ENCODE measurements at places on chromosomes 3 and 15. TPM values are rescaled to one million over a fixed set of nuclear protein-coding genes. Genes with fewer than 3 reads are reported as not detected.

DNA sequence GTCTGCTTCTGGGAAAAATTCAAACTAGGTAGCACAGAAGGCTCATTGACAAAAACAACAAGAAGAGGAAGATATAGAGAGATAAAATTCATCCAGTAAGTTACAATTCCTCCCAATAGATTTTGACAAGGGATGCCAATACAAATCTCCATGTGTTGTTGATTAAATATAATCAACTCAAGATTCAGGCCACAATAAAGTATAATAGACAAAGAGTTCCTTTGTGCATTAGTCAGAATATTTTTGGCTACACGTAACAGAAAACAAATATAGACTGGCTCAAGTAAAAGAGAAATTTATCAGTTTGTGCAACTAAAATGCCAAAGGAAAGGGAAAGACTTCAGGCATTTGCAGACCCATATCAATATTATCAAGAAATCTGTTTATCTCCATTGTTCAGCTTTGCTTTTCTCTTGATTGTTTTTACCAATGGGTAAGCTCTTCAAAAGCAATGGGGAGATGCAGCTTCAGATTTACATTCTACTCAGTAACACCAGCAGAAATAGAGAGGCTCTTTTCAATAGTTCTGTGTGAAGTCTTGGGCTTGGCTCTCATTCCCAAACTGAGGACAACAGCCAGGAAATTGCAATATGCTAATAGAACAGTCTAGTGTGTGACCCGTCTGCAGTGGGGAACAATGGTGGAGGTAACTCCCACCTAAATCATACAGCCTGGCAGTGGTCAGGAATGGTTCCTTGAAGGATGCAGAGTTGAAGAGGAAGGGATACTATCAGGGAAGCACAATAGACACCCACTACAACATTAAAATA lies 77.6 kb upstream of the PROK2 start:
- H3K4me1 ChIP-seq = peaks cover 6% of the 10 kb centered on the region
- H3K4me3 ChIP-seq = no peak overlapping the region

DNA sequence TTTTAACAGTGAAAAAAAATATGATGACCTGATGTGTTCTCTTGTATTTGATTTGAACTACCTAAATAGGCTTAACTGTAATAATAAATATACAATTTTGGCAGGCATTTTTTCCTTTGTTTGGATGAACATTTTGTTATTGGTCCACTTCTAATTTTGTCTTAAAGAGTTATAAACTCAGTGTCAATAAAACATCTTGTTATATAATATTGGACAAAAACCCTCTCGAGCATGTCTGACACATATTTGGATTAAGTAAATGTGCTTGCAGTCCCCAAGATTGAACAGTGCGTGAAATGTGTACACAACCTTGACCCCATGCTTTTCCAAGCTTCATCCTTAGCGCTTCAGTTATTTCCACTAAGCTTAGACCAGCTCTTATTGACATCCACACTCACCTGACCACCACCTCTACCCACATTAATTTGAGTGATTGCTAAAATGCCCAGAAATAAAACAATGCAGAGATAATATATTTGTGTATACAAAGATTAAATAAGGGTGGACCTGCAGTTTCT lies 131.7 kb upstream of the ZBED2 start:
- no peak overlapping the region for H3K4me3 ChIP-seq
- no peaks in the 10 kb centered on the region for H3K27me3 ChIP-seq
- peaks cover 17% of the 10 kb centered on the region for H3K36me3 ChIP-seq
- H3K27ac ChIP-seq = no peak overlapping the region
- peaks cover 10% of the 10 kb centered on the region for H3K4me1 ChIP-seq

Gene FBXW12
- total RNA-seq = not detected

Gene FAM107A
- total RNA-seq = not detected

Gene FMN1
- not detected for total RNA-seq
